GM20000 (cell line): ENCODE measurements at places on chromosomes 13 and 19.

GRCh38 chr13:45518525-45519245, 53.9 kb downstream of the COG3 start:
- DNase-seq = no peak

- DNase-seq = no peak
Observed at GRCh38 chr19:45777395-45777961, 4.8 kb downstream of the DMPK start.

DNA sequence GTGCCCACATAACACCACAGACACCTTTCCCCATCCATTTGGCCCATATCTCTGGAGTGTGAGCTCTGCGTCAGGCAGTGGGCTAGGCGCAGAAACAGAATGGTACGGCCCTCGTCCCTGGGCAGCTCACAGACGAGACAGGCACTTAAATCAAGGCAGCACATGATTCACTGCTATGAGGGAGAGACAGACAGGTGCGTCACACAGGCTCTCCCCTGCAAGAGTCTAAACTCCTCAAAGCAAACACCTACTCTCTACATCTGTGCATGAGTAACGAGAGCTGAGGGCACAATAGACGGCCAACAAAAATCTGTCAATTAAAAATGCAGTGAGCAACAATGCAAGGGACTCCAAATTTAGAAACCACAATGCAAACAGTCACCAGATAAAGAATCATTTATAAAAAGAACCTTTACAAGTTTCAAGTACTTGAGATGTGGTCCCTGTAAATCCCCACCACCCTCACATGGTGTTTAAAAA, 348.9 kb downstream of the UQCRFS1 start:
- DNase-seq = no peak

GRCh38 chr13:104810242-104810641, 1725.2 kb downstream of the EFNB2 start:
- no peak for DNase-seq

- peak; percentile 23 for DNase-seq
Observed at GRCh38 chr13:100392709-100393630, 195.6 kb downstream of the GGACT start.

- peak; percentile 16 for DNase-seq
Observed at GRCh38 chr13:77298426-77298825, 28.5 kb downstream of the MYCBP2 start.

DNA sequence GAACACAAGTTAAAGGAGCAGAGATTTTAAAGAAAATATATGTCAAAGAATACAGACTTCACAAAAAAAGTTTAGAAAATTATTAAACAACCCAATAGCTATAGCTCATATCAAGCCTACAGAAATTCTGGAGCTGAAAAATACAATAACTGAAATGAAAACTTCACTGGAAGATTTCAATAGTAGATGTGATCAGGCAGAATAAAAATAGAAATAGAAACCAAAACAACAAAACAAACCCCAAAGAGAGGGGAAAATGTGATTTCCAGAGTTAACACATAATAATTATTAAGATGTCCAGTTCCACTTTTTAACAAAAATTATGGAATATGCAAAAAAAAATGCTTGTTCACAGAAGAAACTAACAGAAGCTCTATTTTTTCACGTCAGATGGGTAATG, 23.6 kb downstream of the LRRC63 start:
- no peak for DNase-seq

- no peak for DNase-seq
Observed at GRCh38 chr13:69955271-69955670, 152.4 kb upstream of the ATXN8OS start.
